WERI-Rb-1 (cell line): ENCODE measurements at places on chromosomes 12 and 14.

DNA sequence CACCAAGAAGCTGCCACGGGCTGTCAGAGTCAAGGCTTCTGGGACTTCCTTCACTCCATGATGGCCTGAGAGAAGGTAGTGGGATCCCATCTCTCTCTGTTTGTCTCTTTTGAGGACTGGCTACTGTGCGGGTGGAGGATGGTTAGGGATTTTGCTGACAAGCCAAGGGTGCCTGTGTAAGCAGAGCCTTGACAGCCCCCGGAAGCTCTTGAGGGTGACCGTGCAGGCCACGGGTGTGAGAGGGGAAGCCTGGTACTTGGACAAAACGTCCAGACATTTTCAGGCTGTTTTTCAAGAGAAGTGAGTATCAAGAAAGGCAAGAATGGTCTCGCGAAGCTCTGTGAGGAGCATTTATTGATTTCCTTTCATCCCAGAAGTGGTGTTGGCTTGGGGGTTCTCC is 352.4 kb downstream of the DPF3 start:
- no peak for DNase-seq

DNA sequence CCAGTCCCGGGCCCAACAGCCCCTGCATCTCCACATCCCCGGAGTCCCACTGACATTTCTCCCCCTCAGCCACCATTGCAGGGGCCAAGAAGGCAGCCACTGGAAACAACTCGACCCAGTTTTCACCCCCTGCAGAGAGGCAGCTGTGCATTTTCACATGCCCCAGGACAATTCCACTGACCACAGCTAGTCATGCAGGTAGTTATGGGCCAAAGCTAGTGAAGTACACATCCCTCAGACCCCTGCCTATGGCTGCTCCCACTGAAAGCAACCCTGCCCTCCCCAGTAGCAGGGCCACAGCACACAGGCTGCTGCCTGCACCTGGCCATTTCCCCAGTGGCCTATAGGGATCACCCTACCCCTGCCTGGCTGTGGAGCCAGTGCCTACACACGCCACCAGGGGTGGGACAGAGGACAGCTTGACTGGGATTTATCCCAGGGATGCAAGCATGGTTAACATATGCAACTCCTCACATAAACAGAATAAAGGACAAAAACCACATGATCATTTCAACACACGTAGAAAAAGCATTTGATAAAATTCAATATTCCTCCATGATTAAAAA is 154.0 kb downstream of the NDUFA12 start:
- DNase-seq: no peak

DNA sequence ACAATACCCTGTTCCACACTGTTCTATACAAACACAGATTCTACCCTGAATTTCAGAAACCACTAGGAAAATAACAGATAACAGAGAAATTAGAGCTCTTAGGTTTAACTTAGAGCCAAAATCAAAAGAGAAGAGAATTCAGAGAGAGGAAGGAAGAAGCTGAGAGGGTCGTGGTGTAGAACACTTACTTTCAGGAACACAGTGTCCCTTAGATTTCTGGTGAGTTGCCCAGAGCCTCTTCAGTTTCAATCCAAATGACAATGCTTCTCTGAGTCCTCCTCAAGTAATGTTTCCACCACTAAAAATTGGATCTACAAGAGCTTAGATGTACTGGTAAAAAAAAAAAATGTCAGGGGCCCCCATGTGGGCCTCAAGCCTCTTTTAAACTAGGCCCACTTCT is 2.6 kb downstream of the YAF2 start:
- DNase-seq: no peak

GRCh38 chr12:39824505-39825212 is 205.1 kb upstream of the ABCD2 start:
- DNase-seq: no peak

GRCh38 chr14:57244106-57244505 is 24.6 kb downstream of the EXOC5 start:
- DNase-seq: no peak

- DNase-seq: no peak
Measured at GRCh38 chr12:38639625-38640024, 265.8 kb downstream of the CPNE8 start.
